Kidney epithelial cell (primary cell): ENCODE measurements at places on chromosomes 3 and 15. TPM values are rescaled to one million over a fixed set of nuclear protein-coding genes. Genes with fewer than 3 reads are reported as not detected.

DNA sequence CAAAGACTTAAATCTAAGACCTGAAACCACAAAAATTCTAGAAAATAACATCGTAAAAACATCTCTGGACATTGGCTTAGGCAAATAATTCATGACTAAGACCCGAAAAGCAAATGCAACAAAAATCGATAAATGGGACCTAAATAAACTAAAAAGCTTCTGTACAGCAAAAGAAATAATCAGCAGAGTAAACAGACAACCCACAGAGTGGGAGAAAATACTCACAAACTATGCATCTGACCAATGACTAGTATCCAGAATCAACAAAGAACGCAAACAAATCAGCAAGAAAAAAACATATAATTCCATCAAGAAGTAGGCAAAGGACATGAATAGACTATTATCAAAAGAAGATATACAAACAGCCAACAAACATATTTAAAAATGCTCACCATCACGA, 749.4 kb downstream of the PLOD2 start:
- no peak for DNase-seq

- no peak for DNase-seq
Measured at GRCh38 chr15:101499863-101500713, 10.6 kb upstream of the PCSK6 start.

DNA sequence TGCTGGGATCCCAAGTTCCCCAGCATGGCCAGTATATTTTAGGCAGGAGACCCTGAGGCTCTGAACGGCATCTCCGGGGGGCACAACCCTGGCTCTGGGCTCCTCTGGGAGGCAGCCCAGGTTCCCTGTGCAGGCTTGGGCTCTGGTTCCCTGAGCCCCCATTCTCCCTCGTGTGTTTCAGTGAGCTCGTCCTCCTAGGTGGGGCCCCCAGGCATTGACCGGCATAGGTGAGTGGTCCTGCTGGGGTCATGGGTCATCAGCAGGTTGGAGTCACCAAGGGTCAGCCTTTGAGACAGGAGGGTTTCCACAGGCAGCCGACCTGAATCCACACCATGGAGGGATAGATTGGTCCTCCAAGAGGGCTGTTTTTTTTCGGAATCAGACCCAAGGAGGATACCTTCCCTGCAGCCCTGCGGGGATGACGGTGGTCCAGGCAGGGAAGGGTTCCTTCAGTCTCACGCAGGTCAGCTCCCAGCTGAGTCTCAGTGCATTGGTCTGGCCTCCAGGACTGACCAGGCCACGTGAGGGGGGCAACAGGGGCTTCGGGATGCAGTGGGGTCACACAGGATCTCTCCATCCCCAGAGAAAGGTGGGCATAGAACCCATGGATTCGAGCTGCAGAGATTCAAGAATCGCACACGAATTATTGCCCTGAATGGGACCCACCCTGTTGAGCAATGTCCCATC, 226.0 kb downstream of the SNRPN start:
- no peak for DNase-seq

- no peak for DNase-seq
Measured at GRCh38 chr3:193569119-193569518, 14.4 kb upstream of the ATP13A4 start.

GRCh38 chr3:70822669-70823068, 510.2 kb upstream of the MDFIC2 start:
- no peak for DNase-seq

- no peak for DNase-seq
Measured at GRCh38 chr15:44307712-44308111, 19.2 kb downstream of the GOLM2 start.

- DNase-seq, result no peak
Measured at GRCh38 chr3:2477620-2478019, 379.0 kb downstream of the CNTN4 start.

DNA sequence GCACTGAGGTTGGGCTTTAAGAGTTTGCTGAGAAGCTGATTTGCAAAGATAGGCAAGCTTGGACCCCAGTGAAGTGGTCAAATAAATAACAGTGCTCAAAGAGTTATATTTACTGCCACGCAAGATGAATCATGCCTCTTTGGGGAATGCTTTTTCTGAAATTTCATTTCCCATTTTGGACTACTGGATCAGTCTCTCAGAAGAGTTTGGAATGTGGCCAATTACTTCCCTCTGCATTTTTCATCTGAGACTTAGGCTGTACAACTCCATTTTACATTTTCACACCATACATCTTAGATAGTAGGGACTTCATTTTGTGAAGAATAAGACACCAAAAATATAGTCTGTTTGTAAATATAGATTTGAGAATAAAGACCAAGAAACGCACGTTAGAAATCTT, 419.7 kb downstream of the FGF12 start:
- no peak for DNase-seq

The POLG gene
- 59.1 and 72.2 TPM in 2 replicates for total RNA-seq

The CAMKV gene
- not detected in 2 replicates for total RNA-seq
